ENCODE measurements at places on chromosomes 6 and 20.

GRCh38 chr6:131911951-131912350 is 39.2 kb downstream of the CCN2 start:
- no peak for DNase-seq

GRCh38 chr20:11356061-11356460 is 561.6 kb upstream of the BTBD3 start:
- no peak for DNase-seq

- no peak for DNase-seq
These were observed 124.1 kb downstream of the FOXO3 start for GRCh38 chr6:108684771-108685329.

DNA sequence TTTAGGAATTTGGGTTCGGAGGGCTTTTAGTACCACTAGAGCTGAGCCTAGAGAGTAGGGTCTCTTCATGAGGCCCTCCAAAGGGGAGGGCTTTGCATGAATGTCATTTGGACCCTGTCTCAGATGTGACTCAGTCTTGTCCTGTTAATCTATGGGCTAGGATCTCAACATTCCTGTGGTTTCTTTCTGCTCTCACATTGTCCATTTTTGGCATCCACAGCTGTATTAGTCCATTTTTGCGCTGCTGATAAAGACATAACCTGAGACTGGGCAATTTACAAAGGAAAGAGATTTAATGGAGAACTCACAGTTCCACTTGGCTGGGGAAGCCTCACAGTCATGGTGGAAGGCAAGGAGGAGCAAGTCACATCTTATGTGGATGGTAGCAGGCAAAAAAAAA is 61.0 kb downstream of the CRYBG1 start:
- no peak for DNase-seq

DNA sequence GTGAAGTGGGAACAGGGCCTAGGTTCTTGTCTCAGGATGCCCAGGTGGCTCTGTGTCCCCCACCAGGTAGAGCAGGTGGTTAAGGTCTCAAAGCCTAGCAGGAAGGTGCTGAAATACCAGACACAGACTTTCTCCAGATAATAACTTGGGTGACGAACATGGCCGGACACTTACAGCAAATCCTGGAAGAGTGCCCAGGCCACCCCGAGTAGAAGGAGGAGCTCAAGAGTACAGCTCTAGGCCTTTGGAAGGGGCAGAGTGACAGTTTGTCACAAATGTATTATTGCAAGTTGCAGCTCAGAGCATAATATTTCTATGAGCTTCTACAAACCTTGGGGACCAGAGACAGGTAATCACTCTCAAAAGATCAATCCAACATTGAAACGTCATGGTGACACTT is 251.6 kb upstream of the SOX4 start:
- DNase-seq: no peak

GRCh38 chr20:1830240-1830639 is 65.0 kb upstream of the SIRPA start:
- DNase-seq: no peak

GRCh38 chr6:16816891-16817290 is 55.6 kb upstream of the ATXN1 start:
- no peak for DNase-seq

DNA sequence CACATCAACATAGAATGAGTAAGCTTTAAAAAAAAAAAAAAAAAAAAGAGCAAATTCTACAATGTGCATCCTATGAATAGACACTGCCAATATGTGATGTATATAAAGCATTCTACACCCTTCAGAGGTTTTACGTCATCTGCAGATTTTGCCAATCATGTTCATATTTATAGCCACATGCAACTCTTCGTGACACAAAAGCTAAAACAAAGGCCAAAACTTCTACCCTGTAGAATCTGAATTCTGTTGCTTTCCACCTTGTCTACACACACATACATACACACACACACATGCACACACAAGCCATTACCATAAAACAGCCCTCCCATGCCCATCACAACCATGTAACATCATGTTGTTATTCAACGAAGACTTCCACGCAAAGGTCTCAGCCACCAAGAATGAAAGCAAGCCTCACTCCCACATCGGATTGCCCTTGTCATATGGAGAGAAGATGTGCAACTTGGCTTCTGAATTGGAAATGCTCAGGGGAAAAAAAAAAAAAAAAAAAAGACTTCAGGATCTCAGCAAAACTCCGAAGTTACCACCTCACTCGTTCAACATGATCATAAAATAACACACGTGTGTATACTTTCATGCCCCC is 479.4 kb upstream of the JARID2 start:
- no peak for DNase-seq

- DNase-seq: no peak
These were observed 436.8 kb downstream of the HAO1 start for GRCh38 chr20:7503501-7503900.

DNA sequence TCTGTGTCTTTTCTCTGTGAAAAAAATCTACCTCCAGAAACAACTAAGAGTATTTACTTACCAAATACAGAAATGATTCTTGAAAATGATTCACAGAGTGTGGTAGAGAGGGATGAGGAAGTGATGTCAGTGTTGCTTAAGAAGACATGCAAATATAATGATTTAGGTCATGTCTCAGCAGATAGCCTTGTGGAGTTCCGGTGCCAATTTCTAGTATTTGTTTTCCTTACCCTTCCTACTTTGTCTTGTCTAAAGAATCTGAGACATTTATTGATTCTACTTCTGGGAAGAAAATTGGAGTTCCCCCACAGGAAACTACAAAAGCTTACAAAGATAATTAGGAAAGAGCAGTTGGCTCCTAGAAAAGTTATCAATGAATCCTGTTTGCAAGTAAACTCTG is 68.8 kb downstream of the GJA1 start:
- DNase-seq: no peak

DNA sequence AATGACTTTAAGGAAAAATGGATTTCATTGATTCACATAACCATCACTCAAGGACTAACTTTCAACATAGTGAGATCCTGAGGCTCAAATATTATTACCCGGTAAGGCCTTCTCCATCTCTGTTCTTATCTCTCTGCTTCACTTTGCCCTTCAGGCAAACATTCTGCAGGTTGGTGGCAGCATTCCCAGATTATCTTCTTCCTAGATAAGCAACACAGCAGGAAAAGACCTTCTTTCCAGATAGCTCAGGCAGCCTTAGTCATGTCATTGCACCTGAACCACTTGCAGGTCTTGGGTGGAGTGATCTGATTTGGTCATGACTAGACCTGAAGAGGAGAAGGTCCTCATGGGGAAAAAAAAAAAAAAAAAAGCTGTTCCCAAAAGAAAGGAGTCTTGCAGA is 5.3 kb upstream of the HIVEP2 start:
- no peak for DNase-seq

- no peak for DNase-seq
These were observed 634.6 kb downstream of the PRKN start for GRCh38 chr6:162092816-162093502.

- DNase-seq: no peak
These were observed 3.4 kb upstream of the ZNF133 start for GRCh38 chr20:18284805-18285533.

GRCh38 chr20:36919715-36920333 is 31.7 kb downstream of the SAMHD1 start:
- no peak for DNase-seq

DNA sequence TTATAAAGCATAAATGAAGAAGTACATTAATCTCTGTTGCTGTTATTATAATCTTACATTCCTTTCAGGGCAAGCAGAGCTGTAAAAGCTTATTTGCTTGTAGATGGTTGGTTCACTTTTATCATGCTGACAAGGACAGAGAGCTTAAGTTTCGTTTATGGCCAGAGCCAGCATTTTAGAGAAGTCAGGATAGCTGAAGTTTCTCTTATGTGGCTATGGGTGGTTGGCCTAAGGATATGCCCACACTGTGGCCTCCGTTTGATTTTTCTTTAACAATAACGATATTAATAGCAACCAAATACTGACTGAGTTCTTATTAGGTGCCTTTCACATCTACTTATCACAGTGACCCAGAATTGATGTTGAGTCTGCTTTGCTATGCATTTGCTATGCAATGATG is 78.5 kb downstream of the FARS2 start:
- no peak for DNase-seq

- peak; percentile 91 for DNase-seq
These were observed at the start of gene IFT52 for GRCh38 chr20:43590392-43591303. Gene IFT52 (plus strand): TSS chr20:43590937. CDS start chr20:43594699, 3,762 bp downstream.

DNA sequence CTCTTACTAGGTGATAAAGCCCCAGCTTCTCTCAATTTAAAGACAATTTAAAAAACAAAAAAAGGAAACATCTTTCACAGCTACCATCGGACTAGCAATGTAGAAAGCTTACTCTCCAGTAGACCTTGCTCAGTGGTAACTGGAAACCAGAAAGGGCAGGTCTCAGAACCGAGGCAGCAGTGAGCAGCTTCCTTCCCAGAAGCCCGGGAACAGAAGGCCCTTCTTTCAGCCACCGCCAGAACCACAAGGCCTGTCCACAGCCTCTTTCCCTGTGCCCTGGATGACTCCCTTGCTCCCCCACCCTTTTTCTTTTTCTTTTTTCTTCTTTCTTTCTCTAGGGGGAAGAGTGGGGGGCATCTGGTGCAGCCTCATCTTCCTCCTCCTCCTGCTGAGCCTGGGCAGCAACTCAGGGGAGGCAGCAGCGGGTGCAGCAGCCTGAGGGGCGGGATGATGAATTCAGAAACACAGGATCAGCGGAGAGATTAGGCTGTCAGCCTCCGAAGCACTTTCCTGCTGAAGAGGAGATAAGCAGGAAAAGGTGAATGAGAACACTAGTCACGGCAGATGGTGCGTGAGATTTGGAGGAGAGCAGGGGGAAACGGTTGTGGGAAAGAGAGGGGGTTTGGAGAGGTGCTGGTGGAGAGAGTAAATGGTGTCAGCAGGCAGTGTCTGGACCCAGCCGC is 158.5 kb downstream of the ID4 start:
- no peak for DNase-seq

DNA sequence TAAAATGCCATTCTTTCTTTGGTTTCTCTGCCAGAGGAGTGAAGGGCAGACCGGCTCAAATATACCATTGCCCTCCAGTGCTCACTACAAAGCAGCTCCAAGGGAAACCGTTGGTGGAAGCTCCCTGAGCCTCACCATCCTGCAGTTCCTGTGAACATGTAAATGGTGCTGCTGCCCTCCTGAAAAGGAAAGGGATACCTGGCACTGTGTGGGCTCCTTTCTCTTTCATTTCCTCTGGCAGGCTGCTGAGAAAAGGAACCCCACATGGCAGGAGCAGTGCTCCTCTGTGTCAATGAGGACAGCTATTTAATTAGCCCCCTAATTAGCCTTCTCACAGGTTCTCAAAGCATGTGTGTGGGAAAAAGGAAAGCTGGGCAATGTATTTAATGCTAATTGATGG is 142.5 kb downstream of the KLHL32 start:
- no peak for DNase-seq

DNA sequence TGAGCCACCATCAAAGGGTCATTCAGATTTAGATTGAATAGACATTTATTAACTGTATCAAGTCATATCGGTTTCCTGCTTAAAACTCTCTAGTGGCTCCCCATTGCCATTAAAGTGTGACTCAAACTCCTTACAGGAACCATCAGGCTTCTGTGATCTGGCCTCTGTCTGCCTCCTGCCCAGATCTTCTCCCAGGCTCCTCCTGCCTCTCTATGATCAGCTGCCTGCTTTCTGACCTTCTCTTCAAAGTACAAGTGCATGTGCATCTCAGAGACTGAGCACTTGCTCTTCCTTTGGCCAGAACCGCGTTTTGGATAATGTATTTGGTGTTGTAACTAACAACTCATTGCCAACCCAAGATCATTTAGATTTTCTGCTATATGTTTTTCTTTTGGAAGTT is 52.7 kb downstream of the IL20RA start:
- DNase-seq: no peak

GRCh38 chr6:140271759-140272377 is 897.4 kb upstream of the CITED2 start:
- DNase-seq: no peak

DNA sequence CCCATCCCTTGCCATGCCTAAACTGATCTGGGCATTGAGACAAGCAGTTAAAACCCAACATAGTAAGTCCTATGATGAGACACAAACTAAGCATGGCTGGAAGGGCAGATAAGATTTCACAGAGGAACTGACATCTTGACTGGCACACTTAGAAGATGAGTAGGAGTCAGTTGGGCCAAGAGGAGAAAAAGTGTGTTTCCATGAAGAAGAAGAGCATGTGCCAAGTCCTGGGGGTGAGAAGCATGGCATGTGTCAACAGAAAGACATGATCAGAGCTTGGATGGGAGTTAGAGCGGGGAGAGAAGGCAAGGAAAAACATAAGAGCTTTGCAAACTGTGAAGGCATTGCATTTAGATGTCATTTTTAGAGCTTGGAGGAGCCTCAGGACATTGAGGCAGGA is 68.0 kb downstream of the ESR1 start:
- DNase-seq: no peak

GRCh38 chr6:106213660-106214289 is 111.8 kb downstream of the ATG5 start:
- no peak for DNase-seq

- peak; percentile 19 for DNase-seq
These were observed 213.7 kb downstream of the ANKRD60 start for GRCh38 chr20:58014628-58015315.

DNA sequence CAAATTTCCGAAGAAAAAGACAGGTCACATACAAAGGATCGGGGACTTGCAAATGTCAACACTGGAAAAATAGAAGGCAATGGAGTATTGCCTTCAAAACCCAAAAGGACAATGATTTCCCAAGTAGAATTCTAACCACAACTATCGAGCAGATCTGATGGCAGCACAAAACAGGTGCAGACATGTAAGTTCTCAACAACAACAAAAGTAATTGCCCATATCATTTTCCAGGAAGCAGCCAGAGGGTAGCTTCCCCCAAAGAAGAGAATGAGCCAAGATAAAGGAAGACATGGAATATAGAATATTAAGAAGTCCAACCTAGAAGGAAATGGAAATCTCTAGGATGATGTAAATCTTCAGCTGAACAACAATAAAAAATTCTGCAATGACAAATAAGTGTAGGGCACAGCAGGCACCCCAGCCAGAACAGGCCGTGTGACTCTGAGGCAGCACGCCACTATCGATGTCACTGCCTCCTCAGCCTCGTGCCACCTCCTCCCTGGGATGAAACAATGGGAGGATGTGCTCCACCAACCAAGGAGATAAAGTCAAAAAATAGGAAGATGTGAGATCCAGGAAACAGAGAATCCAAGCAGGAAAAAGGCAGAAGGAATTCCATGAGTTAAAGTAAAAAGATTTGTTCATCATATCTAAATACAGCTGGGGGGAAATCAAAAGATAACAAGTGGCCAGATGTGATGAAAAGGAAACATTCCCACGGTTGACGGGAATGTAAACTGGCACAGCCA is 34.1 kb downstream of the SERPINB1 start:
- DNase-seq: no peak

DNA sequence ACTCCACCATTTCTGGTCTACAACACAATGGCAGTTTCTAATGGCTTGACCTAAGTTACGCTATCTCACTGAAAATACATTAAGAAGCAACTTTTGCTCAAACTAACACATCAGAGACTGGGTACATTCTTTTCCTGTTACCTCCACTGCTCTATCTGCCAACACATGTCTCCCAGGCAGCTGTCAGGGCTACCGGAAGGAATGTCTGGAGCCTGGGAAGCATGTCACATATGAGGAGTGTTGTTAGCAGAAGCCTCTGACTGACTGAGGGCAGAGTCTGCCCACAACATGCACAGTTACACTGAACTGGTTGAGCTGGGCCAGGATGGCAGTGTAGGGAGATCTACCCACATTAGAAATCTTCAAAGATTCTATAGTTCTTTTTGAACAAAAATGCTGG is 264.5 kb downstream of the KIF16B start:
- DNase-seq: no peak
